A172 (cell line): ENCODE measurements at places on chromosomes 11 and 22. TPM values are rescaled to one million over a fixed set of nuclear protein-coding genes. Genes with fewer than 3 reads are reported as not detected.
A peak's percentile ranks its signal among the peaks of the same experiment; 100 is the strongest.

- no peak for DNase-seq
Measured at GRCh38 chr11:78810559-78811009, 235.9 kb upstream of the NARS2 start.

DNA sequence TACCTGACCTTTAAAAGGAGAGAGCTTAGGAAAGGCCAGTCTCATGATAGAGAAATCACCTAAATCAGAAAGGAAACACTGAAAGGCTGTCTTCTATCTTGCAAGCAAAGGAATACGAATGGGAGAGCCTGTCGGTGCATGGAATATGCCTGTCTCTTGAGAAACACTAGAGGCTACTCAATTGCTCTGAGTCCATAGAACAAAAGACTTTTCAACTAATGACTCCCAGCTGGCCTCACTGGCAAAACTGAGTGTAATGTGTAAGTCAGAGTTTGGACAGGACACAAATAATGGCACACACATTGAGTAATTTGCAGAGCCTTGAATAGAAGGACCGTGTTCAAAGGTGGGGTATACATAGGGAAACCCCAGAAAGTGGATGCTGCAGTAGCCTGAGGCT, 171.0 kb upstream of the ARHGAP20 start:
- DNase-seq: no peak

- no peak for DNase-seq
Measured at GRCh38 chr11:82869657-82870056, 30.6 kb downstream of the PRCP start.

- no peak for DNase-seq
Measured at GRCh38 chr11:11580841-11581411, 40.9 kb downstream of the GALNT18 start.

GRCh38 chr22:41229730-41230400, 10.9 kb downstream of the CHADL start:
- DNase-seq: no peak

- DNase-seq: no peak
Measured at GRCh38 chr22:38955250-38955905, 2.0 kb upstream of the APOBEC3A start.

Gene COMMD9
- total RNA-seq: 121 TPM in 2 replicates

DNA sequence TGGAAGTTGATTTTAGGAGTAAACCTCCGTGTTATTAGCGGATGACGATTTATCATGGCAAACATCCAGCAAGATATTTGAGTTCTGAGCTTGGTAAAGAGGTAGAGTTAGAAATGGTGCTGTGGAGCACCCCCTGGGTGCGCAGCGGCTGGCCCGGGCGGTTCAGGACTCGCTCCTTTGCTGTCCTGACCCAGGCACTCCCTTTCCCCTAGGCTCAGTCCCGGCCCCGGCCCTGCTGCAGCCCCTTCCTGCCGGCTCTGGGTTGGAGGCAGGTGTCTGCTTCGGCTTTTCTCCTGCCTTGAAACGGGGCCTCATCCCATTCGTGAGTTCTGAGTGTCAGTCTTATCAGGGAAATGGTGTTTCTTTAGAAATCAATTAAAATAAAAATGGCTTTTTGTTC, 33.4 kb downstream of the AP2A2 start:
- DNase-seq: no peak

Gene TMEM191B
- total RNA-seq: 0.55 TPM in 1 of 2 replicates, not detected in the other

DNA sequence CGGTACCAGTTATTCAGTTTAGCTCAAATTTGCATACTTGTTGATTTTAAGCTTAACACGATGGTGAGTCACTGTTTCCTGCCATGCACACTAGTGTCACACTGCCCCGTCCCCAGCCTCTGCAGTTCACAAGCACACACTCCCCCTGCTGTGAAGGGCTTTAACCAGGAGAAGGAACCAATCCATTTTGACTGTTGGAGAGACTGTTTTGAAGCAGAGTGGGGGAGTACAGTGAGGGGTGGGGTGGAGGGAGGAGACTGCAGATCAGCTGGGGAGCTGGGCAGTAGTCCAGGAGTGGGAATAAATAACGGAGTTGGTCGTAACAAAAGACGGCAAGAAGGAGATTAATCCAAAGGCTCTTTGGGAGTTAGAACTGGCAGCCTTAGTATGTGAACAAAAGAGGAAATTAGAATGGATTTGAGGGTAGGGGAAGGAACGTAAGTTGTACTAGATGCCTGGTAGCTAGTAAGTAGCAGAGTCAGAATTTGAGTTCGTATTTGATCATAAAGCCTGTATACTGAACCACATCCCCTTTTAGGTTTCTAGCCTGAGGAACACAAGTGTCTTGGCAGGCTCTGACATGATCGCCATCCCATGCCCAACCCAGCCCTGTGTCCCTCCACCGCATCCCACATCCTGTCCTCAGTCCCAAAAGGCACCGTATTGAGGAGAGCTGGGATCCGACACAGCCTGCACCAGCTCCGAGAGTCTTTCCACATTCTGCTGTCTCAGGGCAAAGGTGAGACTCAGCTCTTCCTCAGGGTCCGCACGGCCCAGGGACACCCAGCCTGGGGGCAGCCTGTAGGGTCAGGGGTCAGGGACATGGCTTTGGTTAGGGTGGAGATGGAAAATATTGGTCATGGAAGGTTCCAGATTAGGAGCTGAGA, 862 bp downstream of the TPP1 start:
- peak; percentile 61 for DNase-seq

DNA sequence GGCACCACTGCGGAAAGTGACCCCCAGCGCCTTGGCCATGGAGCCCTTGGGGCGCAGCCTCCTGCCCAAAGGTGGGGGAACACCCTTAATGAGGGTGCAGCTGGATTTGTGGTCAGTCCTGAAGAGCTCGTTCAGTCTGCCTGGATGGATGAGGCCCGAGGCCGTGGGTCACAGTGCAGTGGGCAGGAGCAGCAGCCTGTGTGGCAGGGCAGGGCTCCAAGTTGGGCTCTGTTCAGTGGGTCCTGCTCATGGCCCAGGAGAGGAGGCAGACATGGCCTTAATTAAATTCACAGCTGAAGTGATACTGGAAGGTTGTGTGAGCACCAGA, 33.3 kb downstream of the FAM83F start:
- DNase-seq: no peak

- DNase-seq: no peak
Measured at GRCh38 chr22:50399751-50400331, 56.7 kb downstream of the PPP6R2 start.

Gene RFPL1
- not detected in 2 replicates for total RNA-seq

Gene KRTAP5-11
- total RNA-seq: not detected in 2 replicates

Gene TRPT1
- 33.8 and 47.3 TPM in 2 replicates for total RNA-seq

DNA sequence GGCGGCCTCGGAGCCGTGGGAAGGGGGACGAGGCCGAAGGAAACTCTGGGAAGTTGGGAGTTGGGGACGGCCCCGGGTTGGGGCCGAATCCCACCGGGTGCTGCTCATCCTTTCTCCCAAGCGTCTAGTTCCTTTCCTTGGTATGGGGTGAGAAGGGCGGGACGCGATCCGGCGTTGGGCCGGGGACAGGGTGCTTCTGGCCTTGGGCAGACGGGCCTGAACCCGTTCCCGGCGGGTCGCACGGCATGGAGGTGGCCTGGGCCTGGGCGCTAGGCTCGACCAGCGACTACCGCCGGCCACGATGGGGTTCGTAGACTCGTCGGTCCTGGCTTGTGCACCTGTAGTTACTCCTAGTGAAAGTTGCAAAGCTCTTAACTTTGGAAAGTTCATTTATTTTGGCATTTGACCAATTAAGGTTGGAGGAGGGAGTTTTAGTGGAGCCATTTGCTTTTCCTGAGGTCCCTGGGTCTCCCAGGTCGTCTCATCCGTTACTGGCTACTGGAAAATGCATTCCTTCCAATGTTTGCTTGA, 1.0 kb downstream of the SYT9 start:
- no peak for DNase-seq
